ENCODE measurements at places on chromosomes 13 and 19. TPM values are rescaled to one million over a fixed set of nuclear protein-coding genes. Genes with fewer than 3 reads are reported as not detected.
A peak's percentile ranks its signal among the peaks of the same experiment; 100 is the strongest.

TLE2 gene
- 5.7 TPM for total RNA-seq

ASPDH gene
- not detected for total RNA-seq

MFSD12 gene
- total RNA-seq, result 54.5 TPM

DLL3 gene
- total RNA-seq, result 42.7 TPM

B3GNT3 gene
- total RNA-seq, result 0.77 TPM

C13orf46 gene
- 1.5 TPM for total RNA-seq

DNA sequence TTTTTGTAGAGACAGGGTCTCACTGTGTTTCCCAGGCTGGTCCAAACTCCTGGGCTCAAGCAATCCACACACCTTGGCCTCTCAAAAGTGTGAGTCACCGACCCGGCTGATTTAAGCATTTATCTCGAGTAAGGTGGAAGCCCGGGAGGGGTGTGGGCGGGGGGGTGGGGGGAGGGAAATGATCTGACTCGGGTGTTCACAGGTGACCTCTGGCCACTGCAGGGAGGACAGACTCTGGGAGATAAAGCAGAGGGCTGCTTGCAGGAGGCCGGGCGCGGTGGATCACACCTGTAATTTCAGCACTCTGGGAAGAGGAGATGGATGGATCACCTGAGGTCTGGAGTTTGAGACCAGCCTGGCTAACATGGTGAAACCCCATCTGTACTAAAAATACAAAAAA lies 7.9 kb downstream of the DENND1C start:
- DNase-seq, result no peak

DNA sequence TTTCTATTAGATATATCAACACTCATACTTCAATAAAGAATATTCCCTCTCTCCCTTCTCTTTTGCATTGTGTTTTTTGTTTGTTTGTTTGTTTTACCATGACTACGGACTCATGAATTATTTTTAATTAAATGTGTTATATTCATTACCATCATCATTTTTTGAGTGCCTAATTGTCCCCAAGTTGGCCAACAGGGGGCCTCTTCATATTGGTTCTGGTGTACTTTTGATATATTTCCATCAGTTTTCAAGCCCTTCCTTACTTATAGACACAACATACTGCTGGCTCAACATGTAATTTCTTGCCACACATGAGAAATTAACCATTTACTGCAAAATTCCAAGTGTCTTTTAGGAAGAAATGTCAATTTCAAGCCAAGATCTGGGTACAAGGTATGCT lies 54.5 kb upstream of the GPC6 start:
- peak; percentile 12 for DNase-seq

DNA sequence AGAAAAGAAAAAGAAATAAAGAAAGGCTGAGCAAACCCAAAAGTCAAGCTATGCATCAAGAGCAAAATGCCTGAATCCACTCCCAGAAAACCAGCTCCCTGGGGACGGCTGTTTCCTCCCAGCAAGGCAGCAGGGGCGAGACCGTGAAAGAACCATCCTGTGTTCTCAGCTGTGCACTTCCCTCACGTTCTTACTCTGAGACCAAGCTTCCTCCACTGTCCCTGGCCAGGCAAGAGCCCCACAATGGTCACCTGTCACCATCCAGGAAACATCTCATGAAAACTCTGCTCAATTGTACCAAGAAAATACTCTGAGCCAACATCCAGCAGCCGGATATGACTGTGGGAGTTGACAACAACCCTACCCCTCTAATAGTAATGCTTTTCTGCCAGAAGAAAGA lies 22.9 kb downstream of the RAB20 start:
- peak; percentile 21 for DNase-seq

- DNase-seq, result no peak
These were observed 111.6 kb upstream of the OBI1 start for GRCh38 chr13:78770601-78771000.

GRCh38 chr13:69935043-69935442 lies 172.6 kb upstream of the ATXN8OS start:
- DNase-seq, result no peak

DNA sequence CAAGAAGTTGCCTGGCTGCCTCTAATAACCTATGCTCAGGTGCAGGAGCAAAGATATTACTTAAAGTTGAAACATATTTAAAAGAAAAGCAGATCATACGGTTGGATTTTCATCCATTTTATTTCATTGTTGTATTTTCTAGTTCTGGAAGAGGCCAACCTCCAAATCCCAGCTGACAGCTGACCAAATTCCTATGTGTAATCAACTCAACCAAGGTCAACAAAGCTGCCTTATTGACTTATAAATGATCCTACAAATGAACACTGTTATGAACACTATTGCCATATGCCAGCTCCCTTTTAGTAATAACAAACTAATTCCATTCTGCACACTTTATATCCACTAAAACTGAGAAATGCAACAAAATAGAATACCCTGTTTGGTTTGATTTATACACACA lies 1537.4 kb downstream of the SLITRK1 start:
- no peak for DNase-seq

GRCh38 chr13:30292325-30292724 lies 15.0 kb downstream of the KATNAL1 start:
- DNase-seq, result no peak

GRCh38 chr19:6743714-6744380 lies 4.4 kb downstream of the TRIP10 start:
- DNase-seq, result no peak

DNA sequence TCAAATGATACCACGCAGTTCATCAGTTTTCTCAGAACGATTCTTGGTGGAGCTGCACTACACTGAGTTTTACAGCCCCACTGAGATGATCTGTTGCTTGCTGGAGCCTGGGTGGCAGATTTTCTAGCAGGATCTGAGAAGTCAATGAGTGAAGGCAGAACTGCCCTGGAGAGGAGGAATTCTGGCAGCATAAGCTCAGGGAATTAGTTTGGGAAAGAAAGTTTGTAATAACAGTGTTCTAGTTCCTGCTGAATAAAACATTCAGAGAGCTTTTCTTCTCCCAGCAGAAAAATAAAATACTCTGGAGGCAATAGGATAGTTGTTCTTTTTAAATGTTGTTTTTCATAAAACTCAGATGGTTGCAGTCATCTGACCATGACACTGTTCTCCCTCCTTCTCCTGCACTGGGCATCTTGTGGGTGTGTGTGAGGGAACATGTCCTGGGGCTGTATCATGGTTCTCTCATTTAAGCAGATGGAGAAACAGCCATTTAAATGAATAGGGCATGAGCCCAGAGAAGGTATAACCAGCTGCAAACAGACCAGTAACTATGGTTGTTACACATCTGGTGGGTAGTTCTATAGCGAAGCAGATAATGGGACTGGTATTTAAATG lies 29.6 kb downstream of the OLFM4 start:
- DNase-seq, result no peak

DNA sequence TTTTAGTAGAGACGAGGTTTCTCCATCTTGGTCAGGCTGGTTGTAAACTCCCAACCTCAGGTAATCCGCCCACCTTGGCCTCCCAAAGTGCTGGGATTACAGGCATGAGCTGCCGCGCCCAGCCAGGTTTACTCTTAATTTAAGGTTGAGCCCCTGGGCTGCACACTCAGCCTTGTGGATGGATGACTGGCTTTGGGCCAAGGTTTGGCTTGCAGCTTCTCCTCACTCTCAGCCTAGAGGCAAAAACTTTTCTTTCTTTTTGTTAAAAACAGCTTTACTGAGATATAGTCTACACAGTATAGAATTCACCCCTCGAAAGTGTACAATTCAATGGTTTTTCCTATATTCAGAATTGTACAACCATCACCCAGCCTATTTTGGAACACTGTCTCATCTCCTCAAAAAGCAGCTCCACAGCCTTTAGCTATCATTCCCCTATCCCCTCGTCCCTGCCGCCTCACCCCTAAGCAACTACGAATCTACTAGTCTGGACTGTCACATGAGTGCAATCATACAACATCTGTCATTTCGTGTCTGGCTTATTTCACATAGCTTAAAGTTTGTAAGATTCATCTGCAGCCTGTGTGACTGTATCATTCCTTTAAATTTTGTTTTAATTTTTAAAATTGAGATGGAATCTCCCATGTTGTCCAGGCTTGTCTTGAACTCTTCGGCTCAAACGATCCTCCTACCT lies 14.5 kb upstream of the TSPAN16 start:
- DNase-seq, result no peak

DNA sequence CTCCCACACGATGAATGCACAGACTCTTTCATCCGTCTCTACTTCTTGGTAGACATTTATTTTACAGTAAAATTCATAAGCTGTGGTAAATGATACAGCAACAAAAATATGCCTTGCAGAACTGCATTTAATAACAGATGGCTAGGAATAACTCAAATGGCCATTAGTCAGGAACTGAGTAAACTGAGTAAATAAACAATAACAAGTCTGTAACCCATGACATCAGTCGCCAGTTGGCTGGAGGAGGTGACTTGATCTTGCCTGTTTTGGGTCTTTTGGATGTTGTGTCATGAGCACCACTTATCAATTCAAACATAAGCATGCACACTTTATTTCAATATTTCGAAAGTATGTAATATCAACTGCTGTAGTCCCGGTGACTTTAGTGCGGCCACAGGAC lies 632.6 kb upstream of the ARGLU1 start:
- DNase-seq, result no peak

DNA sequence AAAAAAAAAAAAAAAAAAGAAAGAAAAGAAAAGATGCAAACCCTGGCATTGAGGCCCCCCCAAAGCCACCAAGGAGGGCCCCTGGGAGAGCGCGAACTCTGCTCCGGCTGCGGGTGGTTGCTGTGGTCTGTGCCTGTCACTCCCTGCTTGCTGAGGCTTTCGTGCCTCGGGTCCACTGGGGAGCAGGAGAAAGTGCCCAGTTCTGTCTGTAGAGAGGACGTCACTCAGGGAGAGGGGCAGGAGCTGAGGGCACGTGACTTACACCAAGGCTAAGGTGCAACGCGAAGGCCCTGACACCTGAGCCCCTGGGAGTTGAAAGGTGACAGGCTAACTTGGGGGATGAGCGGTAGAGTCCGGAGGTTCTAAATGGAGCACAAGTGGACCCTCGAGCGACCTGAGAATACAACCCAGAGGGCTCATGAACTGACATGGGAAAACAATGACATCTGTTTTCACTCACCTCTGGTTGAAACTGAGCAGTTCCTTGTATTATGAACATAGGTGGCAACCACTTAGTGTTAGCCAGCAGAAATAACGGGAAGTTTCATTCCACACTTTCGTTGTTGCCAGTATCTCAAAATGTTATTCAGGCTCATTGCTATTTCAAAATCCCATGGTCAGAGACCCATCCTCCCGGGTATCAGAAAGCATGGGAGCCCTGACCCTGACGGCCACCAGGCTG lies 69.2 kb upstream of the TM9SF2 start:
- no peak for DNase-seq

DNA sequence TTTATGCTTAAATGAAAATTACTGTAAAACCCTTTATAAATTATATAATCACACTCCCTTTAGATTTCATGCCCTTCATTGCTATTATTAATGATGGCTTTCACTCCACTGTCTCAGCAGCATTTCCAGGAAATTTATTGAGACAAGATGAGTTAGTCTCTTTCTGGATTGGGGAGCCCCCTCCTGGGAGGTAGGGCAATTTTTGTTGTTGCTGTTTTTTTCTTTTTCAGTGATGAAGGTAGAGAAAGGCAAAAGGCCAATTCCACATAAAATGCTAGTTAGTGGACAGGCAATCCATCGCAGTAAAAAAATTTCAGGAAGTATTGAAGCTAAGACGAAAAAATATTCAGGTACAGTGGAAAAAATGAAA lies 80.2 kb downstream of the TEX26 start:
- DNase-seq, result no peak

DNA sequence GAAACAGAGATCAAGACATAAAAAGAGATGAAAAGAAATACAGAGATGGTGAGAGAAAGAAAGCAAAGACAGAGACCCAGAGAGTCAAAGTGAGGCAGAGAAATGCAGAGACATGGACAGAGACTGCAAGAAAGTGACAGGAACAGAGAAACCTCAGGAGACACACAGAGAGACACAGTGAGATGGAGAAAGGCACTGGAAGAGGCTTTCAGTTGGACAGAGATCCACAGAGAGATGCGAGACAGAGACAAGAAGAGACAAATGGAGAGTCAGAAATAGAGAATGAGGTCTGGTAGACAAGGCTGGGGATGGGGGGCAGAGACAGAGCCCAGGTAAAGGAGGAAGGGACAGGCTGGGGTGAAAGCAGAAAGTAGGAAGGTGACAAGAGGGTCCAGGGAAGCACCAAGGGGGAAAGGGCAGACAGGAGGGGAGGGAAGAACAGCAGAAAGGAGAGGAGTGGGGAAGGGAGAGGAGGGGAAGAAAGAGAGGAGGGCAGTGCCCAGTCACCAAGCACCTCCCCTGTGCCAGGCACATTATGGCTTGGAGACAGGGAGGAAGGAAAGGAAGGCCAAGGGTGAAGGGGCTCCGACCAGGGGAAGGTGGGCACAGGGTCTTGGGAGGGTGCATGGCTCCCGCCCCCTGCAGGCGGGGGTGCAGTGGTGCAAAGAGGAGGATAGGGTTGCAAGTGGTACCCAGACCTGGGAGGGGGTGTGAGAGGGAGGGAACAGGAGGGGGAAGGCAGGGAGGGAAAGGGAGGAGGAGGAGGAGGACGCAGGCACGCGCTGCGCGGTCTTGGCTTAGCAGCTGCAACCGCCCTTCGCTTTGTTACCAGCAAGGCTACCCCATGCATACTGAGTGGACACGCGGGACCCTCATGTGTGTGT lies 38.4 kb downstream of the DEDD2 start:
- DNase-seq, result peak; percentile 45

- DNase-seq, result no peak
These were observed at the start of gene ZNF556 for GRCh38 chr19:2867025-2867991. Gene ZNF556, plus strand, starts transcription at chr19:2867335. Its CDS starts 87 bp downstream, at chr19:2867422.

DNA sequence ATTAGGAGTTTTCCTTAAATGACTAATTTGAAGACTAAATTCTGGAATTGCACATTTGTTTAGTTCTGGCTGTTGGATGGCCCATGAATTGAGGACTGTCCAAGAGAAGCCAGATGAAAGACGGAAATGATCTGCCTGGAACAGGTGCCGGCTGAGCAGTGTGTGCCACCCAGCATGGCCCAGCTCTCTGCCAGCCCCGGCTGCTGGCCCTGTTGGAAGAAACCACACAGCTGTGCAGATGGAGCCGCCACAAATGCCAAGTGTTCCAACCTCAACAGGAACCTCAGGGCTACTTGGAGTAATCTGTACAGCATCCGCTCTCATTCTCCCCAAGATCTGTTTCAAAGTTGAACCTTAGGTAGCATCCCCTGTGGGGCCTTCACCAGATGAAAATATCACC lies 67.0 kb upstream of the STARD13 start:
- no peak for DNase-seq

DNA sequence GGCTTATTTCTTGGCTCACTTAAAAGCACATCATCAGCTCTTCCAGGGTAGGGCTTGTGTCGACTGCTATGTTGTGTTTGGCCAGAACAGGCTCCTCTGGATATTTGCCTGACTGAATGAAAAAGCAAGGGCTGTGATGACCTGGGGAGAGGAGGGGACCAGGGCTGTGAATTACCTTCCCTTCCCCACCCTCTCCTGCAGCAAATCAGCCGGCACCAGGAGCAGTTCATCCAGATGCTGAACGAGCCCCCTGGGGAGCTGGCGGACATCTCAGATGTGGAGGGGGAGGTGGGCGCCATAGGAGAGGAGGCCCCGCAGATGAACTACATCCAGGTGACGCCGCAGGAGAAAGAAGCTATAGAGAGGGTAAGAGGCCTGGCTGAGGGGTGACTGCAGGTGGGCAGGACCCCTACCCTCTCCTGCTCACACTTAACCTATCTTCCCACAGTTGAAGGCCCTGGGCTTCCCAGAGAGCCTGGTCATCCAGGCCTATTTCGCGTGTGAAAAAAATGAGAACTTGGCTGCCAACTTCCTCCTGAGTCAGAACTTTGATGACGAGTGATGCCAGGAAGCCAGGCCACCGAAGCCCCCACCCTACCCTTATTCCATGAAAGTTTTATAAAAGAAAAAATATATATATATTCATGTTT lies 4.4 kb downstream of the GADD45GIP1 start:
- no peak for DNase-seq

GRCh38 chr19:54967611-54968010 lies 1.4 kb downstream of the NLRP2 start:
- DNase-seq, result no peak
